Stimulated activated CD4-positive, alpha-beta T cell treated with anti-CD3 and anti-CD28 coated beads, Interleukin-12 subunit alpha, Interleukin-12 subunit beta, amount 100 ng/mL, for 24 hours (primary cell): ENCODE measurements at places on chromosomes 5 and 9.
A peak's percentile ranks its signal among the peaks of the same experiment; 100 is the strongest.

DNA sequence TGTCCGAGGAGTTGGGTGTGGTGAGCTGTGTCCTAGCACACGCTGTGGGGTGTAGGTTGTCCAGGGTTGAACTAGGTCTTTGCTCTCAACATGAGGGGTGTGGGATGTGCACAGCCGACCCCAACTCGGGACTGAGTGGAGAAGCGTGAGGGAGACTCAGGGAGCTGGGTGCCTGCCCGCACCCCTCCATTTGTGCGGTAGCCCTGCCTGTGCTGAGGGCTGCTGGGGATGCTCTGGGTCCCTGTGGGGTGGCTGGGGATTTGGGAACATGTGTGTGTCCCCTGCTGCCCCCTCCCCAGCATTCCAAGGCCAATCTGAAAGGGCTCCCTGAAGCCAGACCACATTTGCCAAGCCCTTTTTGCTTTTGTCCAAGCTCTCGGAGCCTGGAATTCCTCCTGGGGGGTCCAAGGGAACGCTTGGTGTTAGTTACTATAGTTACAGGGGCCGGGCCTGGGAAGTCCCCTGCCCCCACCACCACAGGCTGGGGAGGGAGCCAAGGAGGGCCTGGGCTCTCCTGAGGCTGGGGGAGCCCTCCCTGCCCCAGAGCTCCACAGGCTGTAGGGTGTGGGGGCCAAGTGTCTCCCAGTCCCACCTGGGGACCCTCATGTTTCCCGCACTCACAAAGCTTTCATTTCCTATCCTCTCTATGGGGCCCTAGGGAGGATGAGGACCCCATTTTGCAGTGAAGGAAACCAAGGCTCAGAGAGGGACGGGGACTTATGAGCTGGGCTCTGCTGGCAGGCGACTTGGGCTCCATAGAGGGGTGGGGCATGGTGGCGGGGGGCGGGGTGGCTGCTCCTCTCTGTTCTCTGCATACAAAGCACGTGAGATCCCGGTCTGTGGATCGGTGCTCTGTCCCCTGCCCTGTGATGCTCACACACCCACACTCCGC, 1.1 kb downstream of the CRB2 start:
- DNase-seq, result no peak

DNA sequence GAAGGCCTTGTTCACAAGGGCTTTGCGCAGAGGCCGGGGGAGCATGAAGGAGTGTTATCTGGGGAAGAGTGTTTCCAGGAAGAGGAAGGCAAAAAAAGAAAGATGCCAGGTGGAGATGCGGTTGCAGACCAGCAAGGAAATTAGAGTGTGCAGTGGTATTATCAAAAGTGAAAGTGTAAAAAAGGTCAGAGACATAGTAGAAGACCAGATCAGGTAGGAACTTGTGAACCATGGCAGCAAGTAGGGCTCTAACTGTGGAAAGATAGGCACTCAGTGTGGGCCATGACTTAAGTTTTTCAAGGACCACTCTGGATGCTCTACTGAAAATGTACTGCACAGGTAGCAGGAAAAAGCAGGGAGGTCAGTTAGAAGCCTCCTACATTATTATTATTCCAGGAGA, 90.1 kb upstream of the SPOCK1 start:
- no peak for DNase-seq

- no peak for DNase-seq
Observed at GRCh38 chr9:24820196-24820595, 274.5 kb upstream of the IZUMO3 start.

DNA sequence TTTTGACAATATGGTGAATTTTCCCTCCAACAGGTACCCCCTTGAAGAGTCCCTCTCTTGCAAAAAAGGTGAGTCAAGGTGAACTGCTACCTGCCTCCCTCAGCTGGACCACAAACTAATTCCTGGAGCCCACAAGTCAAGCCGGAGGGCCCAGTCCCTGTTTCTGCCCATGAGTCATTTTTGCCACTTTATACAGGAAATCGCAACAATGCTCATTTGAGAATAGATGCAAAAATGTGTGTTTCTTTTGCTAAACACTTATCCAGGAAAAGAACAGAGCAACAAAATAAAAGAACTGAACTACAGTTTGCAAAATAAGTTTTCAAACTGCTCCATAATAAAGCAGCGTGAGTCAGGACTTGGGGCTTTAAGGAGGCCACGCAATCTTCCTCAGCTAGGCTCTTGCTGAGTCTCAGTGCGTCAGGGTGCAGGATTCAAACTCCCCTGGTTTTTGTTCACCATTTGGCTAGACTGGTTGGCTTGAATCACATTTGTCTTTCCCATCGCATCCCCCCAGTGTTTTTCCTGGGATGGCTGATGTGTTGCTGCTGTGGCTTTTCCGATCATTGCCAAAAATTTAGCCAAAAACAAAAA, 102.7 kb downstream of the GOLPH3 start:
- DNase-seq, result no peak

DNA sequence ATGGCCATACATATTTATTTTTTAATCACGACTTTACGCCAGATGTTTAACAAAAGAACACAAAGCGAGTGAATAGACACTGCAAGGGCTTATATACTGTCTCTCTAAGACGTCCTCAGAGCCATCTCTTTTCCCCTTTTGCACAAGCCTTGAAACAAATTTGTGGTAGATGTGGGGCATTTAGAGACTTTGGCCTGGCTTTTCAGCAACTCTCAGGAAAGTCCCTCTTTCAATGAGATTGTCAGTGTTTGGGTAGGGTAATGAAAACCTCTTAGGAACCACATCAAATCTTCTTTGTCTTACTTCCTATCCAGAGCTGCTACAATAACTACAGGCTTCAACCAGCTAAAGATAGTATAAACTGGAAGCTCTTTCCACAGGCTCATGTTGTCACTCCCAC, 380.0 kb downstream of the ANXA1 start:
- DNase-seq, result no peak

DNA sequence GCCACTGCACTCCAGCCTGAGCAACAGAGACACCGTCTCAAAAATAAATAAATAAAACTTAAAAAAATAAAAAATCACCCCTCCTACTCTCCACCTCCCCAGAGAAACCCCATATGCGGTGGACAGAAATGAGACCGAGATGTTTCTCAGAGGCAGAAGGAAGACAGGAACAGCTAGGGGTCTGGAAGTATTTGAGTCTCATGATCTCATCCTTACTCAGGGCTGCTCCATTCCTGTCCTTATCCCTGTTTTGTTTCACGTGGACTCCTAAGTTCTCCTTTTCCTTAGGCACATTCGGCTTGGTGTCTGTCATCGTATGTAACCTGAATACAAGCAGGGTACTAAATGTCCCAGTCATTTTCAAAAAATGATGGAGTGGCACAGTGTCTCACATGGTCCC, 76.1 kb downstream of the C9orf50 start:
- DNase-seq, result no peak

DNA sequence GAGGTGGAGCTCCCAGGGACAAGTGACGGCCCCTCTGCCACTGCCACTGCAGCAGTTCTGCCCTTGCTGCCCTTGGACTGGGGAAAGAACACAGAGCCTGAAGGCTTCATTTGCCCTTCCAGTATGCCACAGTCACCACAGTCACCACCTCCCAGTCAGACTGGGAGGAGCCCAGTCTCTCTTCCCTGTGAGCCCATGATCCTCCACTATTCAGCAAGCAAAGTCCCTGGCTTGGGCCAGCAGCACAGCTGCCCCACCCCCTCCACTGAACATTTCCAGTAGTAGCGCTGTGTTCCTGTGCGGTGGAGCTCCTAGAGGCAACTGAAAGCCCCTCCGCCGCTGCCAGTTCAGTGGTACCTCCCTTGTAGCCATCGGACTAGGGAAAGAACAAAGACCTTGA, 329.4 kb downstream of the MAN2A1 start:
- DNase-seq, result no peak

GRCh38 chr5:113606298-113607134, 93.0 kb downstream of the YTHDC2 start:
- peak; percentile 4 for DNase-seq

GRCh38 chr5:67021962-67022361, 174.6 kb downstream of the CD180 start:
- DNase-seq, result no peak

DNA sequence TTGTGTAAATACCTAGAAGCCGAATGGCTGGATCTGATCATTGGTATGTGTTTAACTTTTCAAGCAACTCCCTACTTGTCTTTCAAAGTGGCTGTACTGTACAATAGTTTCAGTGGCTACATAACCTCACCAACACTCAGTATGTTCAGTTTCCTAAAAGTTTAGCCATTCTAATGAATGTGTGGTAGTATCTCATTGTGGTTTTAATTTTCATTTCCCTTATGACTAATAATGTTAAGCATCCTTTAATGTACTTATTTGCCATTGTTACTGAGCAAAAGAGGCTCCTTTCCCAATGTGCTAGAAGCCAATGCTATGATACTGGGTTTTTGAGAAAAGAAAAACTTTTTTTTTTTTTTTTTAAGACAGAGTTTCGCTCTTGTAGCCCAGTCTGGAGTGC, 27.8 kb upstream of the ALDOB start:
- no peak for DNase-seq

DNA sequence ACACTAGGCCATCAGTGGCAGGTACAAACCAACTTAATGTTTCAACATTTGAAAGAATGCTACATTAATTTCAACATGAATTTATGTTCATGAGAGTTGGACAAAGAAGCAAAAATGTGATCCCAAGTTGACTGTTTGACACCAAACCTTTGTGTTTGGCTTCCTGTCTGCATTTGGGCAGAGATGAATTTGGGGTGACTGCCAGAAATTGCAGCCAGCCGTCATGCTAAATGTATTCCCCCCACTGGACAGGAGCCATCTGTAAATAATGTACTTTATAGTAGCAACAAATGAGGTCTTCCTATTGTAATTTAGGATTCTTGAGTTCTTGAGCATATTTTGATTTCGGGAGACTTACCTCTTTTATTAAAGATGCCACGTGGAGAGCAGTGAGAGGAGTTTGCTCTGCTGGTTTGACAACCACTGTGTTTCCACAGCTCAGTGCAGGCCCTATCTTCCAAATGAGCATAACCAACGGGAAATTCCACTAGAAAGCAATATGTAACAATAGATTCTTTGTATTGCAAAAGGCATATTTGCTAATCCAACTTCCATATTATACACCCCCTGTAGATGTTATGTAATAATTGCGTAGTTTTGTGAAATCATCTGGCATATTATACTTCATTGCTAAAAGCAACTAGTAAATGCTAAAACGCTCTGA, 27.6 kb downstream of the ALDH1A1 start:
- DNase-seq, result no peak

- no peak for DNase-seq
Observed at GRCh38 chr5:56814361-56814962, 887 bp upstream of the MAP3K1 start.

DNA sequence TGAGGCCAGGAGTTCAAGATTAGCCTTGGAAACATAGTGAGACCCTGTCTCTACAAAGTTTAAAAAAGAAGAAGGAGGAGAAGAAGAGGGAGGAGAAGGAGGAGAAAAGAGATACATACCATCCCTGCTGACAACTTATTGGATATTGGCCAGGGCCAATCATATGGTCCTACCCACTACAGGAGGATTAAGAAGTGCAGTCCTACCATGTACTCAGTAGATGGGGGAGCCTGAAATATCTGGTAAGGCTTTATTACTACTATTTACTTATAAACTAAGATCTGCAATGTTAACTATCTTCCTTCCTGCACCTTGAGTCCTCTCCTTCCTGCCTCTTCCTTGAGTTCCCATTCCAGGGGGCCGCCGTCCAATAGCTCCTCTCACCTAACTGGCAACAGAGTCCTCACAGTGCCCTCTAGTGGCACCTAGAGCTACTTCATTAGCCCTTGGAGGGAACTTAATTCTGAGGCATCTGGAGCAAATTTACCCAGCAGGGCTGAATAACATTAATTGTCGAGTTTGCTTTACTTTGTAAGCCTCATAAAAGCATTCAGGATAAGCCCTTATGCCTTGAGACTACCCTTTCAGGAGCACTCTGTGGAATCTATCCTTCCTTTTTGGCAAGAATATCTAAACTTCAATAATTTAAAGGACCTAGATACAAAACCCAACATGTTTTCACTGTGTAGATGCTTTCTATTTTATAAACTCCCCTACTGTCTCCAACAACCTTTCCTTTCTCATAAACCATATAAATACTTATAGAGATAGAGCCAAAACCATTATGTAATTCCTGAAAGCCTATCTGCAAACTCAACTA, 39.1 kb upstream of the RANBP6 start:
- DNase-seq, result peak; percentile 53

GRCh38 chr9:128919402-128920089, 1.2 kb upstream of the PHYHD1 start:
- no peak for DNase-seq

GRCh38 chr5:33088176-33088575, 352.6 kb upstream of the TARS1 start:
- DNase-seq, result no peak

- no peak for DNase-seq
Observed at GRCh38 chr9:123359546-123359945, 3.5 kb downstream of the CRB2 start.

DNA sequence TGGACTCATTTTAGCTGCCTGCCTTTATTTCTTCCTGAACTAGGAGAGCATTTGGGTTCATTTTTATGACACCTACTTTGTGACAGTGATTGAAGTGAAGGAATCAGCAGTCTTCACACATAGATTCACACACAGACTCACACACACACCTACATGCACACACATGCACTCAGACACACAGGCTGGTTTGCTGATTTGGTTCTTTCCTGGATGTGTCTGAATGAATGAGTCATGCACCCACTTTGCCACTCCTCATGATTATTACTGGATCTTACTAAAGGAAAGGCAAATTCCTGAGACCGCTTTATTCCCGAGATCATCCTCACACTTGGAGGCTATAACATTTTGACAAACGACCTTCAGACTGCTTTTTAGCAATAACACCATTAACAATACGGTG, 529.5 kb downstream of the AGTPBP1 start:
- no peak for DNase-seq

DNA sequence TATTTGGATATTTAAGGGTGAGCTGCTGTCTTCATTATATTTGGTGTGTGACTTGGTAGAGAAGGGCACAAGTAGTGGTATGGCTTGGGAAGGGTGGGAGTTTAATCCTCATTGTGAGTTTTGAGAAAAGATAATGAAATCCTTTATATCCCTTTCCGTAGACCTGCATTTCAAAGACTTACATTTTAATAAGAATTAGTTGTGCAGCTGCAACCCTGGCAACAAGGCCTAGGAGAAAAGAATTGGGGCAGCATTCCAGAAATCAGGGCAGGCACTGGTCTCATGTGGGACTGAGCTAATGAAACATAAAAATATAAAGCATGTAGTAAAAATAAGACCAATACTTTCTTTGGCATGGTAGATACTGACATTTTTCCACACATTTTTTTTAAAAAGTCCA, 60.5 kb downstream of the CDC42SE2 start:
- DNase-seq, result no peak

GRCh38 chr5:126460977-126461376, 37.8 kb downstream of the GRAMD2B start:
- no peak for DNase-seq

DNA sequence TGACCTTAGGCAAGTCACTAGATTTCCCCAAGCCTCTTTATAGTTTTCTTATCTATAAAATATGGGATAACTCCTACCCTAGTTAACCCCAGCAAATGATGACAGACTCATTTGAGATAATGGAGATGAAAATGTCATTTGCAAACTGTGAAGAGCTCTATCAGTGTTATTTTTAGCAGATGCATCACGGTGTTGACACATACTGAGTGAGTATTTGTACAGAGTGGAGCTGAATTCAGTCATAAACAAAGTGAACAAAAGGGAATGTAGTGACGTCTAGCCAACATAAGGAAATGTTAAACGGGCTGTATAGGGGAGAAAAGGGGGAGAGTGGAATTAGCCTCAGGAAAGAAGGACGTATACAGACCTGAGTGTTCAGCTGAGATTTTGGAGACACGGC, 75.9 kb downstream of the NMUR2 start:
- DNase-seq, result no peak
